Endothelial cell (in vitro differentiated cells): ENCODE measurements at places on chromosomes 5 and 9.

DNA sequence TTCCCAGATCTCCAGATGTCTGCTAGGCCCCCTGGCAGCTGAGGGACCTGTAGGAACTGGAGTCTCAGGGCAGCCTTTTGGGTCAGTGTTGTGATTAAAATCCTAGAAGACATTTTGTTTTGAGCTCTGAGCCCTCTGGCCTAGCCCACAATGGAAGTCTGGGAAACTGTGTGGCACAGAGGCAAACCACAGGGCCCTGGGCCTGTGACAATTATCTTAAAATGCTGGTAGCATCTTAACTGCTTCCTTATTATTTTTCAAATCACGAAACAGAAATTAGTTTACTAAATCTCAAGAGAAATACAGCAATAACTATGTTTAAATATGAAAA lies 125.5 kb downstream of the STARD4 start:
- DNase-seq: no peak

- no peak for DNase-seq
These were observed 34.4 kb downstream of the ERGIC1 start for GRCh38 chr5:172868436-172868923.

DNA sequence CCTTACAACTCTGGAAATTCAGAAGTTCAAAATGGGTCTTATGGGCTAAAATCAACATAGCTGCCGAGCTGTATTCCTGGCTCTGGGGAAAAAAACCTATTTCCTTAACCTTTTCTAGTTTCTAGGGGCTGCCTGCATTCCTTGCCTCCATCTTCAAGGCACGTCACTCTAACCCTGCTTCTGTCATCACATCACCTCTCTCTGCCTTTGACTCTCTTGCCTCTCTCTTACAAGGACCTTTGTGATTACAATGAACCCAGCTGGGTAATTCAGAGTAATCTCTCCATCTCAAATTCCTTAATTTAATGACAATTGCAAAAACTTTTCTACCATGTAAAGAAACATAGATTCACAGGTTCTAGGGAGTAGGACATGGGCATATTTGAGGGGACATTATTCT lies 103.1 kb upstream of the SMC2 start:
- DNase-seq: no peak

DNA sequence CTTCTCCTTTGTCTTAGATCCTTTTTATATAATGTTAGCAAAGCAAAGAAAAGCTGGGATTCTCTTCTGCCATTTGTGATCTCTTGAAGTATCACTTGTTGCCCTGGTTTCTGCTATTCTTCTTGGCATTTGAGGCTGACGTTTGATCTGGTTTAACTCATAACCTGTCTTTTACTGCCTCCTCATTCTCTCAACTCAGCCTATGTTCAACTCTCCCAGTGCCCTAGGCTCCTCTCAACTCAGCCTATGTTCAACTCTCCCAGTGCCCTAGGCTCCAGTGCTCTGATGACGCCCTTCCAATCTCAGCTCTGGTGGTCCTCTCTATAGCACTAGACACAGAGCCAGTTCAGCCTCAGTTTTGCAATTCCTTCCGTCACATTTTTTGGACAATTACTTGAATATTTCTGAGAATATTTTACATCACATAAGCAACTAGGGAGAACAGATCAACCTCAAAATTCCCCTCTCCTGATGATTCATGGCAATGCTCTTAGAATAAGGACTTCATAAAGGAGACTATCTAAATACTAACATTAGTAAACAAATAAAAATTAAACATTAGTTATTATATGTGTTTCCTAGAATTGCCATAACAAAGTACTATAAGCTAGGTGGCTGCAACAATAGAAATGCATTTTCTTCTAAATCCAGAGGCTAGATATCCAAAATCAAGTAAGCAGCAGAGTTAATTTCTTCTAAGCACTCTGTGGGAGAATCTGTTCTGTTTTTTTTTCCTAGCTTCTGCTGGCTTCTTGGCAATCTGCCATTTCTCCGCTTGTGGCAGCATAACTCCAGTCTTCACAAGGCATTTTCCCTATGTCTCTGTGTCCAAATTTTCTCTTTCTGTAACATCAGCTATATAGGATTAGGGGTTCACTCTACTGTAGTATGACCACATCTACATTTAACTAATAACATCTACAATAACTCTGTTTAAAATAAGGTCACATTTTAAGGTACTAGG lies 662.1 kb upstream of the FTMT start:
- DNase-seq: no peak
